GOT3 (cell line): ENCODE measurements at places on chromosomes 12 and 14.

DNA sequence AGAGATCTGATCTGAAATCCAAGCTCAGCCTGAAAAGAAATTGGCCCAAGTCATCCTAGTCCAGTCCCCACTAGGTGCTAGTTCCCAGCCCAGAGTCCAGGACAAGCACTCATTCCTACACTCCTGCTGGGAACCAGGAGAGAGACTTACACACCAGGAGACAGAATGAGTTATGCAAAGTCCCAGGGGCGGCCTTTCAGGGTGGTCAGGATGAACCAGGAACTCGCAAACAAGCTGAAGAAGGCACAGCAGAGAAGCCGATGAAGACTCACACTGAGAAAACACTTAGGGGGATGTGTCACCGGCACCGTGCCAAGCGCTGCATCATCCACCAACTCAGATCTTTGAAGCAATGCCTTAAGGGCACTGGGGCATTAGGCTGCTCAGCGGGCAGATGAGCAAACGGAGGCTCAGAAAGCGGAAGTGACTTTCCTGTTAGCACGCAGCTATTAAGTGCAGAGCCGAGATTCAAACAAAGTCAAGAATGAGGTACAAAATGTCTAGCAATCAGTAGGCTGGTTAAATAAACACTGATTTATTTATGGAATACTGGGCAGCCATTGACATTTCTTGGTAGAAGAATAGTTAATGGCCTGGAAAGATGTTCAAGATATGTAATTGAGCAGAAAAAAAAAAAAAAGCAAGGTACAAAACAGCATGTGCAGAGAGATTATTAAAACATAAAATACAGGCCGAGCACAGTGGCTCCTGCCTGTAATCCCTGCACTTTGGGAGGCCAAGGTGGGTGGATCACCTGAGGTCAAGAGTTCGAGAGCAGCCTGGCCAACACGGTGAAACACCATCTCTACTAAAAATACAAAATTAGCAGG is 78.7 kb downstream of the LRRC74A start:
- peak; percentile 27 for DNase-seq

DNA sequence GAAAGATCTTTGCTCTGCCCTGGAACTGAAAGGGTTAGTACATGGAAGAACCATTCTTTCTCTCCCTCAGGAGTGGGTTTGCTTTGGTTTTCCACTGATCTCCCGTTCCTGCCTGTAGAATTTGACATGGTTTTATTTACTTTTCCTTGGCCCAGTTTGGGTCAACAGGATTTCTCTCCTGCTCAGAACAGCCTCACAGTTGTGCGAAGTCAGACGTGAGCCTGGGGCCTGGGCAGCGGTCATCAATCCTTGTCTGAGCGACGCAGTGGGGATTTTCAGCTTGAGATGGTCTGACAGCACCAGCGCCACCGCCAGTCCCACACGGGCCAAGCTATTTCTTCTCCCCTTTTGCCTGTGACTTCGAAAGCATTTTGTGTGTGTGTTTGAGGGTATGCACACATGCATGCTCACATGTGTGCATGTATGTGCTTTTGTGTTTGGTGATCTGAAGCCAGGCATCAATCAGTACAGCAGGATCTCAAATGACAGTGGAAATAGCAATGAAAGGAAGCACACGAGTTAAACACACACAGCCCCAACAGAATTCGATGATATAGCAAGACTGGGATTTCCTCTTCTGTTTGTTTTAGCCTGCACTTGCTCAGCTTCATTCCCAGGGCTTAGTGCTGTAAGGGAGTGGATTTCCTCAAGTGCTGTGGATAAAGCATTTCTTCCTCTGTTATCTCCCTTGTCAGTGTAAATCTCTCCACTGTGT is 58.3 kb downstream of the SMOC1 start:
- DNase-seq = no peak

GRCh38 chr12:27517546-27517945 is 6.5 kb upstream of the PPFIBP1 start:
- no peak for DNase-seq

DNA sequence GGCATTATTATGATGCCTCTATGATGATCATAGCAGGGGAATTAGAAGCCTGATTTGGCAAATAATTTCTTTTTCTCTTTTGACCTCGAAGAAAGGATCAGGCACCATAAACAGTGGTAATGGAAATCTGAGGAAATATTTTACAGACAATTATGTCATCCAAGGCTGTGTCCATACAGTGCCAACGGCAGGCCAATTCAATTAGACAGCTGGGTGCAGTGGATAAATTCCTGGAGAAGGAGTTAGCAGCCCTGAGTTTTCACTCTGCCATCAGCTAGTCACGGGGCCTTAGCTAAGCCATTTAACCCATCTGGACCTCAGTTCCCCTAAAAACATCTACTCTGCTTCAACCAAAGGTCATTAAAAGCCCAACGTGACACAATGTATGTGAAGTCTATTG is 4.1 kb downstream of the TPH2 start:
- no peak for DNase-seq

GRCh38 chr12:45263587-45263986 is 47.7 kb downstream of the ANO6 start:
- no peak for DNase-seq

DNA sequence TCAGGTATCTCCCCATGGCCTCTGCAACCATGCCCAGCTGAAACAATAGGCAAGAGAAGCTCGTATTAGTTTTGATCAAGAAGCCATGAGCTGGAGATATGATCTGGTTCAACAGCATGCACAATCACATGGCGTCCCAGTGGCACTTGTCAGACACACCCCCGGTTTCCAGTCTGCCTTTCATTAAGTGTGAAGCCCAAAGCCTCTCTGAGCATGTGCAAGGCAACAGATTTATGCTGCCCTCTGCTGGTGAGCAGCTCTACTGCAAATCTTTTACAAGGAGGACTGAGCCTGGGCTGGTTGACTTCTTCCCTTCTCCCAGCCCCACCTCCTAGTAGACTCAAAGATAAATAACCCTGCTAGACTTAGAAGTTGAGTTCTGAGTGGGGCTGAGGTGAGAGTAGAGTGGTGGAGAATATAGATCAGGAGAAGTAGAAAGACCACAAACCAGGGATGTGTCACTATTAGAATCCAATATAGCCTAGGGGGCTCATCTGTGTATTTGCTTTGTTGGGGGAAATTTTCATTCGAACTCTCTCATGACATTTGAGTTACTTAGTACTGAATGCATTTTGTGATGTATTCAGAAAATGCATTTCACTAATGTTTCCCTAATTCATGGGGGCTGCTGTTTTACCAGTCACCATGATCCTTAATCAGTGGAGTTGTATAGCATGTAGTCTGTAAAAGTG is 53.7 kb upstream of the MBIP start:
- peak; percentile 29 for DNase-seq

GRCh38 chr12:52912711-52913430 is 8.0 kb upstream of the KRT8 start:
- DNase-seq = no peak

- no peak for DNase-seq
Measured at GRCh38 chr14:49189375-49189774, 396.8 kb downstream of the RPS29 start.

GRCh38 chr12:87883806-87884205 is 145.4 kb downstream of the C12orf50 start:
- DNase-seq = no peak

DNA sequence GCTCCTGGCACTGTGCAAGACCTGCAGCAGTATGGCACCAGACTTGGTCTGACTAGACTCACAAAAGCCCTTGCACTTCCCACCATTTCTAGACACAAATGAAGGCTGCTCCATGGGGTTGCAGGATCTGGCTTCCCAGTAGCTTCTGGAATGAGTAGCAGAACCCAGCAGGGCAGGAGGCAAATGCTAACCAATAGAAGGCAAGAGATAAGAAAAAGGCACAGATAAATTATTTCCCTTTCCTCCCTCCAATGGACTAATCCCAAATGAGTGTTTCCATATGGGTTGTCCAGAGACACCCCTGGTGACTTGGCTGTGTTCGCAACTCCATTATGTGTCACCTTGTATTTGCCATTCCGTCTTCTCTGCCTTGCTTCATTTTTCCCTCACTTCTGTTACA is 49.7 kb downstream of the KIF21A start:
- no peak for DNase-seq

GRCh38 chr12:53221203-53222080 is 10.6 kb downstream of the RARG start:
- no peak for DNase-seq

DNA sequence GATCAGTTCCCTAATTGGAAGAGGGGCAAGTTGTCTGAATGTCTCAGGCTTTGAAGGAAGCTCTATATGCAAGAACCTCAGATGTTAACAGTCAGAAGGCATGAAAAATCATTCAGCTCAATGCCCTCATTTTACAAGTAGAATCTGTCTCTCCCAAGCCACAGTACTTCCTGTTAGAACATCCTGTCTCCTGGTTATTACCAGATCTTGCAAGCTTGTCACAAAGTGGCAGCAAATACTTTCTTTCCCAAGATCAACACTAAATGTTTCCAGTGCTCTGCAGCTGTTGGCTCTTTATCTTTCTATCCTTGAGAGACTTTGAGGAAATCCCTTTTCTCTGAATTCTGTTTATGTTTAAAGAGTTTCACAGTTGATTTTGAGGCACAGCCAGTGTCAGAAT is 235.5 kb downstream of the AKAP6 start:
- DNase-seq = no peak

DNA sequence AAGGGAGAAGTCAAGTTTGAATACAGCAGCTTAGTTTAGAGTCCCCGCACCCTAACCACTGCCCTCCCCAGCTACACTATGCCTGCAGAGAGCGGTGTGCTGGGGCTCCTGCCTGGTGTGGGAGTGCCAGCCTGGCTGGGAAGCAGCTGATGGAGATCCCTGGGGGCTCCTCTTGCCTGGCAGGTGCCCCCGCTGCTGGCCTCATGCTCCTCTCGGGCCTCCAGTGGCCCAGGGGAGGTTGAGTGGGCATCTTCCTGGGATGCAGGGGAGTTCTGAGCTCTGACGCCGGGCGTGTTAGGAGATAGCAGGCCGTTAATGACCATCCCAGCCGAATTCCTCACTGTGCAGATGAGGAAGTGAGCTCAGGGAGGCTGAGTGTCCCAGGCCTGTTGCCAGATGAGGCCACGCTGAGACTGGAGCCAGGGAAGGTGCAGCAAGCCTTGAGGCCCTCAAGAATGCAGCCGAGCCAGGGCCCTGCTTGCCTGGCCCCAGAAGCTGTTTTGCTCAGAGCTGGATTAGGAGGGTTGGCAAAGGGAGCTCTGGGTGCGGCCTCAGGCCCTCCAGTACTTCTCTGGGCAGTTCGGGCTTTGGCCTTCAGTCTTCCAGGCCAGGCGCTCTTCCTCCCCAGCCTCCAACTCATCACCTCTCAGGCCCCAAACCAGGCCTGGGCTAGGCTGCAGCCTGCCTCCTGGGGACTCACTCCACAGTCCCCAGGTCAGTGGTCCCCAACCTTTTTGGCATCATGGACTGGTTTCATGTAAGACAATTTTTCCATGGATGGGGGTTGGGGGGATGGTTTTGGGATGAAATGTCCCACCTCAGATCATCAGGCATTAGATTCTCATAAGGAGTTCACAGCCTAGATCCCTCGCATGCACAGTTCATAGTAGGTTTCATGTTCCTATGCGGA is 6.6 kb upstream of the CYP46A1 start:
- DNase-seq = no peak

- DNase-seq = no peak
Measured at GRCh38 chr12:49208676-49209075, 19.8 kb upstream of the TUBA1A start.

DNA sequence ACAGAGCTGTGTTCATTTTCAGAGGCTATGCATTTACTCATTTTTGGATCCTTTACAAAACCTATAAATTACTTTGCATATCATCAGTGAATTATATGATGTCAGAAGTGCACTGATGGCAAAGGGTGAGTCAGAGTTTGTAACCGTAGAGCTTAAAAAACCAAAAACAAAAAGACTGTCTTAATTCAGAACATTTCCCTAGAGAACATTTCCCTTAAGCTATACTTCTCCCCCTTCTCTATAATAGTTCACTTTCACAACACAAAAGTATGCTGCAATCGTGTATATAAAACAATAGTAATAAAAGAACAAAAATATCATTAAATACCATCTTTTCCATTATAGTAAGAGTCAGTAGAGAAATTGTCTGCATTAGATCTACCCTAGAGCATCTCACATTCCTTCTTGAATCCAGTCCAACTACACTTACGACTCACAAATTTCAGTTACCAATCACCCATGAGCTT is 934.9 kb downstream of the LRFN5 start:
- no peak for DNase-seq

DNA sequence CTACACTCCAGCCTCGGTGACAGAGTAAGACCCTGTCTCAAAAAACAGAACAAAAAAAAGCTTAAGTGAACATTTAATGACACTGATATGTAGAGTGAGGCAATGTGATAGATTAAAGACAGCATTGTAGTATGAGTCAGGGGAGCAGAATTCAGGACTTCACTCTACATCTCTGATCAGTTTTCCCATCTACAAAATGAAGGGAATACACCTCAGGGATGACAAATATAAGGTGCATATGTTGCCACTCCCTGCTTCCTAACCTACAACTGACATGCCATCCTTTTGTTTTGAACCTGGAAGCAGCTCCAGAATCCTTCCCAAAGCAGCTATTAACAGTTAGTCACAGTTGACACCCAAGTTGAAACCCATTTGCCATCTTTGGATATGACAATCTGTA is 30.9 kb upstream of the STRN3 start:
- no peak for DNase-seq

GRCh38 chr12:2689393-2689792 is 105.4 kb upstream of the FKBP4 start:
- no peak for DNase-seq

GRCh38 chr12:76998386-76998785 is 67.0 kb downstream of the E2F7 start:
- DNase-seq = no peak

GRCh38 chr14:87896393-87897380 is 96.3 kb downstream of the GALC start:
- DNase-seq = no peak

- no peak for DNase-seq
Measured at GRCh38 chr14:93967637-93968250, 8.6 kb downstream of the ASB2 start.

- DNase-seq = peak; percentile 1
Measured at GRCh38 chr14:72699852-72700257, 194.0 kb downstream of the DPF3 start.

GRCh38 chr12:117662220-117662619 is 300.8 kb upstream of the NOS1 start:
- no peak for DNase-seq

GRCh38 chr12:76462668-76463224 is 96.8 kb downstream of the OSBPL8 start:
- DNase-seq = no peak

DNA sequence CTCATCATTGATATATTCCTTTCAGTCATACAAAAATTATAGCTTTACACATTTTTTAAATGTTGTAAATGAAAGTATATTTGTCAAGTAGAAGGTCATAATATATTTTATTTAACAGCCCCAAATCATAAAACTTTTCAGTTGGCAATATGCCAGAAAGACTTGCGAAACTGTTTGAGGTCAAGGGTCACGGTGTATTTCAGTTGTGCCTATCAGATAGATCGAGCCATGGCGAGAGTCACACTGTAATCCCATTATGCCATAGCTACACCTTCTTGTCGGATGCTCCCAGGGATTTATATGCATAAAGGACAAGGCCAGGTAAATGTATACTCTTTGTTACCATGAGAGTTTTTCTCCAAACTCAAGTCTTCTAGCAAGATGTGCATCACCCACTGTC is 26.7 kb upstream of the G2E3 start:
- no peak for DNase-seq

GRCh38 chr12:13686260-13686659 is 295.1 kb downstream of the GRIN2B start:
- DNase-seq = no peak

- no peak for DNase-seq
Measured at GRCh38 chr12:123127182-123127495, 23.8 kb downstream of the PITPNM2 start.

GRCh38 chr14:34262127-34262910 is 199.7 kb downstream of the SPTSSA start:
- no peak for DNase-seq
